K562 (cell line): ENCODE measurements at places on chromosomes 16 and 17. TPM values are rescaled to one million over a fixed set of nuclear protein-coding genes. Genes with fewer than 3 reads are reported as not detected.

GRCh38 chr17:17814162-17815061 lies 22.4 kb downstream of the SREBF1 start:
- peaks cover 90% of the 10 kb centered on the region; the same call in 2 of the 3 replicates for H3K36me3 ChIP-seq
- no peaks in the 10 kb centered on the region for H3K27me3 ChIP-seq
- no peak overlapping the region for H3K4me3 ChIP-seq
- DNase-seq: no peak
- peaks cover 20% of the 10 kb centered on the region for H3K4me1 ChIP-seq

GRCh38 chr16:67883872-67884261 lies 818 bp upstream of the NRN1L start:
- H3K4me3 ChIP-seq: no peak overlapping the region
- no peak overlapping the region for H3K27ac ChIP-seq
- peaks cover 6% of the 10 kb centered on the region; the same call in 2 of the 3 replicates for H3K4me1 ChIP-seq
- peak; percentile 76 for DNase-seq

EFNB3 gene
- not detected in 2 replicates for total RNA-seq

ALOXE3 gene
- total RNA-seq: not detected in 2 replicates

TBC1D3D gene
- total RNA-seq: 0.24 and 0.67 TPM in 2 replicates
